ENCODE measurements at places on chromosomes 2 and 18.

DNA sequence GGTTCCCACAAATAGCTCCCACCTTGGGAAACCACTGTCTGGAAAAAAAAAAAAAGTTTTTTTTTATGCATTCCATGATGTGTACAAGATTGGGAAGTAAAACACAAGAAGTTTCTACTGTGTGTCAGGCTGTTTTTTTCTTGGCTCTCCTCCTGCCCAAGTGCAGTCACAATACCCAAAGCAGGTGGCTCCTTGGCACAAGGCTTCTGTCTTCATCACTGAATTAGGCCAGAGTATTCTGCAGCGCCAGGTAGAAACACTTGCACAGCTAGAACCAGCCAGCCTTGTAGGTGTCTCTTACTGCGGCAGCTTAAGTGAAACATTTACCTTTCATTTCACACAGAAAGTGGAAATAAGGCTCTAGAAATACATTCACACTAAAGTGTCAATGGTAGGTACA lies 23.8 kb upstream of the MAL start:
- DNase-seq: no peak

GRCh38 chr2:241798081-241798630 lies 10.8 kb upstream of the NEU4 start:
- no peak for DNase-seq

DNA sequence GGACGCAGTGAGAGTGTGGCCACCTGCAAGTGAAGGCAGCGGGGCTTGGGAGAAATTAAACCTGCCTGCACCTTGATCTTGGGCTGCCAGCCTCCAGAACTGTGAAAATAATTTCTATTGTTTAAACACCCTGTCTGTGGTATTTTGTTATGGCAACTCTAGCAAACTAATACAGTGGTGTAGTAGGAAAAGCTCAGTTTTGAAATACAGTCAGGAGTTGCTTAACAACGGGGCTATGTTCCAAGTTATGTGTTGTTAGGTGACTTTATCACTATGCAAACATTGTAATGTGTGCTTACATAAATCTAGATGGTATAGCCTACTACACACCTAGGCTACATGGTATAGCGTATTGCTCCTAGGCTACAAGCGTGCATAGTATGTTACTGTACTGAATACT lies 93.4 kb upstream of the FN1 start:
- no peak for DNase-seq

GRCh38 chr2:81747481-81748070 lies 1443.0 kb upstream of the LRRTM1 start:
- DNase-seq: no peak

DNA sequence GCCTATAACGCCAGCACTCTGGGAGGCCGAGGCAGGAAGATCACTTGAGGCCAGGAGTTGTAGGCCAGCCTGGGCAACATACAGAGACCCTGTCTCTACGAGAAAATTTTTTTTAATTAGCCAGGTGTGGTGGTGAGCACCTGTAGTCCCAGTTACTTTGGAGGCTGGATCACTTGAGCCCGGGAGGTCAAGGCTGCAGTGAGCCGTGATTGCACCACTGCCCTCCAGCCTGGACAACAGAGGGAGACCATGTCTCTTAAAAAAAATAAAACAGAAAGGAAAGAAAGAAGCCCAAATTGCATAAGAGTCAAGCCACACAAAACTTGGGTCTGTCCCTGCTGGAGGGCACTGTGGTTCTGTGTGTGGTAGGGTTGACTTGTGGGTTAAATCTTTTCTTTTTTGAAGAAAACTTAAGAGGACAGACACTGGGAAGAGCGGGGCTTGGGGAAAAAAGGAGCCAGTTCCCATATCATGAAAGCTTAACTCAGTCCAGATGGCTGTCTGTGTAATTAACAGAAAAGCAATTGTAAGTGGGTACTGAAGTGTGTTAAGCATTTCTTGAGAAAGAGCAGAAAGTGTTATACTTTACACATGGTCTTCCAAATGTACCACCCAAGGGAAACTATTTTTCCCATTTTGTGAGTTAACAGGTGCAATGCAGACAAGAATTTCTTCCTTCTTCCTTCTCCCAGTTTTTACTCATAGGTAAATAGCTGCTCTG lies 115.1 kb downstream of the ALPK2 start:
- DNase-seq: no peak

DNA sequence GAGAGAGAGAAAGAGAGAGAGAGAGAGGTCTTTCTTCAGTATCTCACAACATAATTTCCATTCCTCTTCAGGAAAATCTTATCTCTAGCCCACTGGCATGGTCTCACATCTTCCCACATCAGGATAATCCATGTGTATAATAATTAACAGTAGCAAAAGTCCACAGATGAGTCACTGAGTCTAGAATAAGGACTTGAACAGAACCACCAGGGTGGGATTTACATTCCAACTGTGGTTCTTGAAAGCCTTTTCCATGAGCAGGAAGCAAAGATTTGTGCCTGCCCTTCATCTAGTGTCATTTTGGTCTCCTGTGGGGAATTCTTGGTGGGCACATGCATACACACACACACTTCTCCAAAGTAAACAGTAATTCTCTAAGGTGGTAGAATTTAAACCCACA lies 107.1 kb upstream of the TCF4 start:
- DNase-seq: no peak

GRCh38 chr2:20593072-20594034 lies 57.5 kb downstream of the HS1BP3 start:
- no peak for DNase-seq

DNA sequence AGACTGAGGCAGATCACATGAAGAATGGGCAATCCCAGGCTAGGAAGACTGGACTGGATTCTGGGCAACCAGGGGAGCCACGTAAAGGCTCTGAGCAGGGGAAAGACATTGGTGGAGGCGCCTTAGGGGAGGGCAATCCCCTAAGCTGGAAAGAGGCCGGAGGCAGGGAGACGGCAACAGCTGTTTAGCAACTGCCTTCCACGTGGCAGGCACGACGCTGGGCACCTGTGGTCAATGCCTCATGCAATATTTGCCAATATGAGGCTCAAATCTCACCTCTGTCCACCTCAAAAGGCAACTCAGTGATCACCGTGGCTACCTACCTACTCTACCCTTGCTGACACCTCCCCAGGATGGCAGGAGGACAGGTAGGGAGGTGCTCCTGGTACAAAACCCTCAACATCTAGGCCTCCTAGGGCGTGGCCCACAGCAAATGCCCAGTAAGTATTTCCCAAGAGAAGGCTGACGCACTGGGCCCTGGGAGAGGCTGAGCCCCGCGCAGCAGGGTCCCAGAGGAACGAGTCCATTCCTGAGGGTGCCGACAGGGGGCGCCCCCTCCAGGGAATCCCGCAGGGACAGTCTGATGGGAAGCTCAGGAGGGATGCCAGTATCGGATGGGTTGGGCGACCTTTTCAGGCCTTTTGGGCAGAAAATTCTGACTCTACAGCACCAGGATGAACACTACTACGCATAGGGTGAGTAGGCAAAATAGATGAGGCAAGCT lies 8.9 kb downstream of the BOLA3 start:
- DNase-seq: no peak

DNA sequence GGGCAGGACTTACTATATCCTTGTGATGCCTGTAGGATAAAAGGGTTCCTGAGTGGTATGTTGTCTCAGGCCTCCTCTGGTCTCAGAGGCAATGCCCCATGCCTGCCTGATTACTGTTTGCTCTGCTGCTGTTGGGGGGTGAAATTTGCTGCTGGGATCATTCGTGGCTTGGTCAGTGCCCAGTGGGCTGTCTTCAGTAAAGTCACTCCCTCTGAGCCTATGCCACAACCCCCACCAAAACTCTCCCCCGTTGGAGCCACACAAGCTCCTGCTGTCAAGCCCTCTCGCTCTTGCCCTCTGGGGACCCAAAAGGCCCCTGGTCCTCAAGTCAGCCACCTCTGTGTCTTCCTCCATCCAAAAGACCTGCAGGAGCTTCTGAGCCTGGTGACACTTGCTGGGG lies 38.6 kb upstream of the TGIF1 start:
- DNase-seq: no peak

GRCh38 chr2:174051741-174052583 lies 86.8 kb upstream of the SP3 start:
- no peak for DNase-seq

DNA sequence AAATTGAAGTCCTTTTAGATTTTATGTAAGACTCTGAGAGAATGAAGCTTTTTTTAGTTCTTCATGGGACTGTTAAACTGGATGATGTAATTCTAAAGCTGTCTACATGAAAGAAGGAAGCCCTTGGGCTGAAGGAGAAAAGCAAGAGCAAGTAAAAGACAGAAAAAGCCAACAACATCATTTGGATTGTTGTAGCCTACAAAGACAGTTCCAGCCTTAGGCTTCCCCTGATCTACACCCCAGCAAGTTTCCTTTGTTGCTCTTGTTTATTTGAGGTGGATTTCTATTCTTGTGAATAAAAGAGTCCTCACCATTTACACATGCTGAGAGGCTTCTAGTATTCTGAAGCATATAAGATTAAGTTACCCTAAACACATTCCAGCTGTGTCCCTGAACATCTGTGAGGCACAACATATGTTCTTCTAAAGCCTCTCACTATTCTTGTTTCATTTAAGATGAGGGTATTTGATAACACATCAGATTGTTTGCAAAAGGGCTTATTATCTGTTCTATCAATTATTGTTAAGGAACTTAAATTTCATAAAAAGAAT lies 377.8 kb downstream of the LNPK start:
- DNase-seq: no peak

DNA sequence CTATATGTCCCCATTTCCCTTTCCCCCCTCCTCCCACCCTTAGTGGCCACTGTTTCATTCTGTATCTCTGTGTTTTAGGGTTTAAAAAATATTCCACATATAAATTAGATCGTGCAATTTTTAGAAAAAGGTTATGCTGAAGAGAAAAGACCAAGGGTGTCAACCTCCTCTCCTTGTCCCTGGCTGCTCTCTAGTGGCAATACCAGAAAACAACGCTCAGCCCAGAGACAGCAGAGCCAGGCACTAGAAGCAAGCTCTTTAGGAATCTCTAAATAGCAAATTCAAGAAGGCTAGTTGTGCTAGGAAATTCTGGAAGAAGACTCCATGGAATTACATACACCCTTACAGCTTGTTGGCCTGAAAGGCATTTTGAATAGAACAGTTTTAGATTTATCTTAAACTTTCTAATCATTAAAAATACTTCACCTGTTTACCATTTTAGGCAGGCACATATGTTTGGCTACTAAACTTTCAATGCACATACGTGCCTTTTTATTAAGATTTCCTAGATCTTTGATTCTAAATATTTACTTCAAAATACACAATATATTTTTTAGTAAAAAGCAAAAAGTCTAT lies 35.1 kb upstream of the RASGRP3 start:
- DNase-seq: peak; percentile 56

- DNase-seq: no peak
Observed at GRCh38 chr18:5447442-5447841, 96.4 kb downstream of the EPB41L3 start.

- no peak for DNase-seq
Observed at GRCh38 chr2:41647468-41648050, 400.3 kb upstream of the PKDCC start.

DNA sequence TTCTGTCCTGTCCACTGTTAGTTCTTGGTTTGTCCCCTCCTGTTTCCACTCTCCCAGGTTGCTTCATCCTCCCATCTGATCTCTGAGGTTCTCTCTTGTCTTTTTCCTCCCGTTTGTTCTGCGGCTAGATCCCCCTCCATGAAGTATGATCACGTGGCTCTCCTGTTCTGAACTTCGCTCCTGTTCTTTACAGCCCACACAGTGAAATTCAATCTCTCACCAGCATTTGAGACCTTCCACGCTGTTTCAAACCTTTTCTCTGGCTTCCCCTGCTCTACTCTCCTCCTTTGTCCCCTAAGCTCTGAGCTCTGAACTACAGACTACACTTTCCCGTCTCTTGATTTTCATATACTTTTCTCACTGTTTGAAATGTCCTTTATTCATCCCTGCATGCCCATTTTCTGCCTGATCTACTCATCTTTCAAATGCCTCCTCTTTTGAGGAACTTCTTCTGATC lies 83.5 kb downstream of the OSBPL6 start:
- DNase-seq: peak; percentile 21

GRCh38 chr2:237149425-237149824 lies 63.7 kb downstream of the COPS8 start:
- no peak for DNase-seq

DNA sequence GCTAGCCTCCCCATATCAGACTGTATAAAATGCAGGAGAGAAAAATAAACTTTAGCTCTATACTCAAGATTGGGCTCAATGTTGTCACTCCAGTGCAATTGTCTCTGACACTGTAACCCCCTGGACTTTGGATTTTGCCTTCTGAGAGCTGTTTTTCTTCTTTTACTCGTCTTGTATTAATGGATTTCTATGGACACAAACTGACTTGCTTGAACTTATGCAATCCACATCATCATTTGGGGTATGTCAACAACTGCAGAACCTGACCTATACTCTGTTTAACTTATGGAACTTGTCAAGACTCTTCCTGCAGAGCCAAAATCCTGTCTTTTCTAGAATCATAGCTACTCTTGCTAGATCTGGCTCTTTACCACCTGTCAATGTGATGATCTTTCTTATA lies 257.8 kb upstream of the DCC start:
- no peak for DNase-seq

DNA sequence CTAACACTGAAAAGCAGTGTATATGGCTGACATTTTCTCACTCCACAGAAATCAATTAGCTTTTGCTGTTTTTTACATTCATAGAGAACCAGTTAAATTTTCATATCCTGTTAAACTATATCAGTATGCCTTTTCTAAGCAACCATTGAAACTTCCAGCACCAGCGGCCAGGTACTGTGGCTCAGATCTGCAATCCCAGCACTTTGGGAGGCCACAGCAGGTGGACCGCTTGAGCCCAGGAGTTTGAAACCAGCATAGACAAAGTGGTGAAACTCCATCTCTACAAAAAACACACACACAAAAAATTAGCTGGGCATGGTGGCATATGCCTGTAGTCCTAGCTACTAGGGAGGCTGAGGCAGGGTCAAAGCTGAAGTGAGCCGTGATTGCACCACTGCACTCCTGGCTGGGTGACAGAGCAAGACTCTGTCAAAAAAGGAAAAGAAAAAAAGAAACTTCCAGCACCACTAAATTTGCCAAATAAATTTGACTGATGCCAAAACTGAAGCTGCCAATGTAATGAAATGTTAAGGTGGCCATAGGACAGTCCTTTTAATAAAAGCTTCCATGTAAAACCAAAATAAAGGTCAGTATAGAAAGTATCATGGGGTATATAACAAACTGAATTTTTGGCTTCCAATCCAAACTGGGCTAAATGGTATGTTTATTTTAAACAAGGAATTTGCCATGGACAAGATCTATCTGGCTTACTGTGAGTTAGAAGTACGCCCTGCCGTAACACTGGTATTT lies 3.5 kb downstream of the SFT2D3 start:
- DNase-seq: no peak

GRCh38 chr2:72629062-72629461 lies 196.8 kb downstream of the EXOC6B start:
- no peak for DNase-seq

DNA sequence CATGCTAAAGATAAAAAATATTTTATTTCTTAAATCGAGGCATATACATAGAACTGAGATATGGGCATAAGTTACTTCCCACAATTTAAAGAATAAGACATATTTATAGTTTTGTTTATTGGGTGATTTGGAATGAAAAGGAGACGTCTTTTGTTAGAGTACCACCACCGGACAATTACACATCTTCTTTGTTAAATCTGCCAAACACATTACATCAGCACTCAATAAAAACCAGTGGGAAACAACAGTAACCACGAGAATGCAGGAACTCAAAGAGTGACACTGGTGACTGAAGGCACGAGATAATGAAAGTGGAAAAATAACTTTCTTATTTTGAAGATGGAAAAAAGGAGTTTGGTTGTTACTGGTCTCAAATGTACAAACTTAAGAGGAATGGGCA lies 92.6 kb upstream of the TFCP2L1 start:
- no peak for DNase-seq

Data from NCI-H2227 treated with DMSO at 0.1 percent for 48 hours (cell line).